MG63 (cell line): ENCODE measurements at places on chromosomes 1 and 21.

DNA sequence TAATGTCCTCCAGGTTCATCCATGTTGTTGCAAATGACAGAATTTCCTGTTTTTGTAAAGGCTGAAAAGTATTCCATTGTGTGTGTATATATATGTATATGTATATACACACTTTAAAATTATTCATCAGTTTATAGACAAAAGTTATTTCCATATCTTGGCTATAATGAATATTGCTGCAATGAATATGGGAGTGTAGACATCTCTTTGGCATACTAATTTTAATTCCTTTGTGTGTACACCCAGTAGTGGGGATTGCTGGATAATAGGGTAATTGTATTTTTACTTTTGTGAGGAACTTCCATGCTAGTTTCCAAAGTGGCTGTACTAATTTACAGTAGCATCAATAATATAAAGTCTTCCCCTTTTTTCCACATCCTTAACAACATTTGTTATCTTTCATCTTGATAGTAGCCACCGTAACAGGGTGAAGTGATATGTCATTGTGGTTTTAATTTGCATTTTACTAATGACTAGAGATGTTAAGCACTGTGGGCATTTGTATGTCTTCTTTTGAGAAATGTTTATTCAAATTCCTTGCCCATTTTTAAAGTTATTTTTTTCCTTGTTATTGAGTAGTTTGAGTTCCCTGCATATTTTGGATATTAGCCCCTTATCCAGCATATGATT lies 243.0 kb downstream of the PDE4B start:
- no peak for DNase-seq

GRCh38 chr1:18541046-18541795 lies 60.5 kb downstream of the KLHDC7A start:
- no peak for DNase-seq

GRCh38 chr1:169305356-169305755 lies 62.2 kb downstream of the NME7 start:
- DNase-seq = no peak

GRCh38 chr1:85448358-85448757 lies 16.6 kb downstream of the DDAH1 start:
- peak; percentile 36 for DNase-seq

GRCh38 chr21:22585558-22585957 lies 1587.3 kb downstream of the NCAM2 start:
- DNase-seq = no peak

DNA sequence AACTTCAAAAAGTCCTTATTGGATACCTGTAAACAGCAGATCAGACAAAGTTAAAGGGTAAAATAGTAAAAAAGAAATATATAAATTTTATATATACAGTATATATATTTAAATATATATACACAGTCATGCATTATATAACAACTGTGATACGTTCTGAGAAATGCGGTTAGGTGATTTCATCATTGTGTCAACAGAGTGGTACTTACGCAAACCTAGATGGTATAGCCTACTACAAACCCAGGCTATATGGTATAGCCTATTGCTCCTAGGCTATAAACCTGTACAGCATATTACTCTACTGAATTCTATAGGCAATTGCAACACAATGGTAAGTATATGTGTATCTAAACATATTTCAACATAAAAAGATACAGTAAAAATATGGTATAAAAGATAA lies 222.7 kb downstream of the NUF2 start:
- DNase-seq = no peak

DNA sequence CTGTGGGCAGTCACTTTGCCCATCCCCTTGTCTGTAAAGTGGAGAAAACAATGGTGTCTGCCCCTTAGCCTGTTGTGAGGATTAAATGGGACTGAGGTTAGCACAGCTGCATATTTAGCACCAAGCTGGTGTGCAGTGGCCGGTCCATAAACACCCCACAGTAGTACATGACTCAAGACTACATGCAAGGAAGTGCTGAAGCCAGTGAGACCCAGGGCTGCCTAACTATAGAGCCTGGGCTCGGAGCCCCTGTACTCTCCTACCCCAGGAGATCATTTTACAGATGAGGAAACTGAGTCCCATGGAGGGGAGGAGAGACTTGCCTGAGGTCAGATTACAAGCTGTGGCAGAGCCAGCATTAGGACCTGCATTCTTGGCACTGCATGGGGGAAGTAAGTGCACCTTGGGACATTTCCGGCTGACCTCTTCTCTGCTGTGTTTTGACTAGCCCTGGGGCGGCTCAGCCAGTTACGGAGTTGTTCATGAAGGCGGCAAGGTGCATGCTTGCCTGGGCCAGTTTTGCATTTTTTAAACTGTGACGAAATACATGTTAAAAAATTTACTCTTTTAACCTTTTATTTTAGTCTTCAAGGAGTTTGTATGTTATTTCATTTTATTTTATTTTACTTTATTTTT lies 3.2 kb downstream of the SERINC2 start:
- no peak for DNase-seq

GRCh38 chr1:202982715-202983430 lies 15.8 kb upstream of the CYB5R1 start:
- no peak for DNase-seq

GRCh38 chr1:225146478-225146877 lies 217.0 kb downstream of the DNAH14 start:
- no peak for DNase-seq

GRCh38 chr1:75672528-75673393 lies 51.7 kb upstream of the ACADM start:
- peak; percentile 82 for DNase-seq

DNA sequence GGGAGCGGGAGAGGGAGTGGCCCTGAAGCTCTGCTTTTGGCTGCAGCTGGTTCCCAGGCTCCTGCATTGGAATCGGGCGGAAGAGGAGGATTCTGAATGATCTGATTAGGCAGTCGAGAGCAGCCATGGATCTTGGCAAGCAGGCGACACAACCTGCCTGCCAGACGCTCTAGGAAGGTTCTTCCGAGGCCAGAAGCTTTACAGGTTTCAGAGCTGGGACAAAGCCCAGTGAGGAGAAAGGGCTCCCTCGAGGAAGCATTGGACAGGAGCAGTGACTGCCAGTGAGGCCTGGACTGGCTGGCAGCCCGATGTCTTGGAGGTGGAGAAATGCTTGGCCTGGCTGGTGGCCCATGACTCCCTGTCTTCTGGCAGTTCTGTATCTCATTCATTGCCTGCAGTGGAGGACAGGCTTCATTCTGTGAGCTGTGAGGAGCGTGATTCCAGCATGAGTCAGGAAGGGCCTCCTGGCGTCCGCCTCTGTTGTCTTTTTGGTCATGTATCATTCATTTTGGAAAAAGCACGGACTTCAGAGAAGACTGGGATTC lies 132.7 kb upstream of the IPO9 start:
- peak; percentile 100 for DNase-seq

- DNase-seq = peak; percentile 59
Observed at GRCh38 chr1:223771814-223772770, 59.8 kb downstream of the CAPN2 start.
